ENCODE measurements at places on chromosomes 3 and 15. TPM values are rescaled to one million over a fixed set of nuclear protein-coding genes. Genes with fewer than 3 reads are reported as not detected.

Gene SLC12A1
- total RNA-seq, result not detected

Gene VIPR1
- total RNA-seq, result 0.31 TPM

Gene ALDH1A3
- 59.3 TPM for total RNA-seq

Gene COPB2
- 108 TPM for total RNA-seq

Measured in cardiac ventricle fibroblast (primary cell).